ENCODE measurements at places on chromosomes 7 and 10.

DNA sequence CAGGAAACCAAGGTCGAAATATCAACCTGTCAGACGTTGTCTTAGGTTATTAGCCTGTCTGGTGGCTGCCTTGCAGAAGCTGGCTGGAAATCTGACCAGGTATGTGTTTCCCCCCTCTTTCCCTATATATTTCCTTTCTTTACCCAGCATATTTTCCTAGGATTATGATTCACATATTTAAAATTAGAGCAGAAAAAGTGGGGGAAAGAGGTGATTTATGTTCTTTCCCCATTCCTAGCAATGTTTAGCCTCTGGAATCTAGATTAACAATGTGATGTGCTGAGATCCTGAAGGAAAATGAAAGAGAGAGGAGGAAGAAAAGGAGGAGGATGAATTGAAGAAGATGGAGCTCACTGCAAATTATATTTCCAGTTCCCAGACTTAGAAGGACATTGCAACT lies 421.4 kb upstream of the AUTS2 start:
- DNase-seq = no peak

DNA sequence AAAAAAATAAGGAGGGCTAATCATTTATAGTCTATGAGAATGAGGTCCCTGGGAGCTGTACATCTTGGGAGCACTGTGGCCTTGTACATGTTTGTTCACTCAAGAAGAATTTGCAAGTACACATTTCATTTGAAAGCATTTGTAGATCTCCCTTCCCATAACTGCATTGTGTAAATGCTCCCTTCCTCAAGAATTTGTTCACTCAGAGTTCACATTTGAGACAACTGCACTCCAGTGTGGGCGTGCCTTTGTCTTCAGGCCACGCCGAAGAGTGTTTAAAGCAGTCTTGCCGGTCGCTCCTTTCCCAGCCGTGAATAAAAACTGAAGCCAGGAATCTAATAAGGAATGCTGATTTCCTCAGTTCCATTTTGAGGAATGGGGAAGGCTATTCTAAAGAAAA lies 291.1 kb upstream of the LYZL1 start:
- no peak for DNase-seq

- DNase-seq = no peak
Observed at GRCh38 chr7:136057509-136057908, 80.3 kb upstream of the MTPN start.

DNA sequence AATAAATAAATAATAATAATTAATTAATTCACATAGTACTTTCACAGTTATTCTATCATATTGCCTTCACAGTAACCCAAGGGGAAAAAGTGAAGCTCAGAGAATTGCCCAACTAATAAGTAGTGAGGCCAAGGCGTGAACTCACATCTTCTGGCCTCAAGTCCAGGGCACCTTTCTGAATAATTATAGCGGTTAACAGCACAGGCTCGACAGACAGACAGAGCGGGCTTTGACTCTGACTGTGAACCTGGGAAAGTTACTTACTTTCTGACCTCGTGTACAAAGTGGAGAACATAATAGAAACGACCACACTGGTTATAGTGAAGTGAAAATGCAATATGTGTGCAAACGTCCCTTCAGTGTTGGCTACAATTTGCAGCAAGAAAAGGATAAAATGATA lies 5.7 kb upstream of the SMKR1 start:
- no peak for DNase-seq

- no peak for DNase-seq
Observed at GRCh38 chr7:4144811-4145510, 537.1 kb upstream of the FOXK1 start.

- DNase-seq = no peak
Observed at GRCh38 chr10:76265441-76266113, 834.2 kb downstream of the LRMDA start.

DNA sequence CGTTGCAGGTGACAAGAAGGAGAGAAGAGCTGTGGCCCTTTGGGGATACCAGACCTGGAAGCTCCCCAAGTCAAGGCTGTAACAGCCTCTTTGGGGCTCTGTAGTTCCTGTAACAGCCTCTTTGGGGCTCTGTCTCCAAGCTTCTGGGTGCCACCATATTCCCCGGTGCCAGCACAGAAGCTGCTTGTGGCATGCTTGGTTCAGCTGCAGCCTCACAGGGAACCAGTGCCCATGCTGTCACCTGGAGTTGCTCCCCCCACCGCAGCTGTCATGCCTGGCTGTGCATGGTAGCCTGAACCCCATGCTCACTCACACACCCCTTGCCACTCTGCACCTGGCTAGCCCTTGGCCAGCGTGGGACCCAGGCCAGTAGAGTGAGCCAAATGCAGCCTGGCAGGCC lies 109.1 kb downstream of the ELAPOR2 start:
- no peak for DNase-seq

DNA sequence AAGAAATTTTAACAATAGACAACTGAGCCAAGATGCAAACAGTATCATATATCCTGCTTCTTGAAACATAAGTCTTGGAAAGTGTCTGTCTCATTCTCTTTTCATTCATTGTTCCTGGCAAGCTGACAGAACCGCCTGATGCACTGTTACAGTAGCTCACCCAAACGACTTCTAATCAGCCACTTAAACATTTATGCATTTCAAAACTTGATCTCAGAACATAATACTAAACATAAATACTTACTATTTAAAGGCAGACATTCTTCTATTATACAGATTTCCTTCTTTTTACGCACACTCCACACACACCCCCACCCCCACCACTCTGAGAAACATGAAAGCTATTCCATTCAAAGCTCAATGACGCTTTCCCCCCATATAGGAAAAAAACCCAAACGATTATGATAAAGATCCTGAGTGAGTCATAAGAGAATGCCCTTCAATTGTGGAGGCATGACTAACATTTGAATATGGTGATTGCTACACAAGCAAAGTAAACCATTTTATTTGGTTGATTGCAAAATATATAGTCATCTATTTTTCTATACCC lies 30.5 kb downstream of the SHTN1 start:
- no peak for DNase-seq

DNA sequence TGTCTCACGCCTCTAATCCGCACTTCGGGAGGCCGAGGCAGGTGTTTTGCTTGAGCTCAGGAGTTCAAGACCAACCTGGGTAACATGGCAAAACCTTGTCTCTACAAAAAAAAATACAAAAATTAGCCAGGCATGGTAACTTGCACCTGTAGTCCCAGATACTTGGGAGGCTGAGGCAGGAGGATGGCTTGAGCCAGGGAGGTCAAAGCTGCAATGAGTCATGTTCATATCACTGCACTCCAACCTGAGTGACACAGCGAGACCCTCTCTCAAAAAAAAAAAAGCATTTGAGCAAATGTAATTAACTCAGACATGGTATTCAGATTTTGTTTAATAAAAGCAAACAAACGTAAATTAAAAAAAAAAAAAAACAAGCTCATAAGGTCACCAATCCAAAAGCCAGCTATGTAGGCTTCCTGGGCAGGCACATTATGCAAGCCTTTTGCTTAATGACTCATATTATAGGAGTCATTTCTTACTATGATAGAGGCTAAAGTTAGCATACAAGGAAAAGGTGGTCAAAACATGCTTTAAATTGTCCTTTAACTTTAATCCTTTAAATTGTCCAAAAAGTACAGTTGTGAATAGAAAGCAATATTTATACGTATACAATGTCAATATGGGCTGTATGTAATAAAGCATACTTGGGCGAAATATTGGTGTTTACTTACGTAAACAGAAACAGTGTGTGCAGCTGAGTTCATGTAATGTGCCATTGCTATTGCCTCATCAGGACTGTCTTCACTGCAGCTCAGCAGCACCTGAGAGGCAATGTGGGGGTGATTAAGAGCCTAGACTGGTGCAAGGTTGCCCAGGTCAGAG lies 13.0 kb downstream of the AKR1D1 start:
- DNase-seq = no peak

DNA sequence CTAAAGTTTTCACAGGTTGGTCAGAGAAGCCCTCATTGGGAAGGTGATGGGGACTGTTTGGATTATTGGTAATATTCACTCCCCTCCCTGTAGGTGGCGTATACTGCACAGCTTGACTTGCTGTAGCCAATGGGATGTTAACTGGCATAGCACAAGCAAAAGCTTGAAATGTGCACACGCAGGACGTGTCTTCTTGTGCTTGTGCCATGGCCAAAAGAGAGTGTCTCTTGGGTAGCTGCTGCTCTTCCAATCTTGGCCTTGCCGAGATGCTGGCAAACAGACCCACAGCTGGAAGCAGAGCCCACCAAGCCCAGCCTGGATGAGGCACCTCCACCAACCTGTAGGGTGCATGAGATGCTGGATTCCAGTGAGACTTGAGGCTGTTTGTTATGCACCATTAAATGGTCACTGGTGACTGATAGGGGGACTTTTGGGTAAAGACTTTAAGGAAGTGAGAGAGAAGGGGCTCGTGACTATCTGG lies 266.0 kb downstream of the GRID1 start:
- DNase-seq = no peak

- no peak for DNase-seq
Observed at GRCh38 chr10:89837165-89838043, 136.0 kb downstream of the KIF20B start.

- no peak for DNase-seq
Observed at GRCh38 chr10:86522510-86522855, 891 bp upstream of the WAPL start.

DNA sequence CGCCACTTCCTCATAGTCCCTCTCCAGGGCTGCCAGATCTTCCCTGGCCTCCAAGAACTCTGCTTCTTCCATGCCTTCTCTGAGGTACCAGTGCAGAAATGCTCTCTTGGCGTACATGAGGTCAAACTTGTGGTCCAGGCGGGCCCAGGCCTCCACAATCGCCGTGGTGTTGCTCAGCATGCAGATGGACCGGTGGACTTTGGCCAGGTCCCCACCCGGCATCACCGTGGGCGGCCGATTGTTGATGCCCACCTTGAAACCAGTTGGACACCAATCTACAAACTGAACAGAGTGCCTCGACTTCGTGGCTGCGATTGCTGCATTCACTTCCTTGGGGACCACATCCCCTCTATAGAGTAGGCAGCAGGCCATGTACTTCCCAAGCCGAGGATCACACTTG lies 11.1 kb downstream of the TUBAL3 start:
- no peak for DNase-seq

- DNase-seq = no peak
Observed at GRCh38 chr7:32458025-32458424, 32.2 kb downstream of the LSM5 start.

DNA sequence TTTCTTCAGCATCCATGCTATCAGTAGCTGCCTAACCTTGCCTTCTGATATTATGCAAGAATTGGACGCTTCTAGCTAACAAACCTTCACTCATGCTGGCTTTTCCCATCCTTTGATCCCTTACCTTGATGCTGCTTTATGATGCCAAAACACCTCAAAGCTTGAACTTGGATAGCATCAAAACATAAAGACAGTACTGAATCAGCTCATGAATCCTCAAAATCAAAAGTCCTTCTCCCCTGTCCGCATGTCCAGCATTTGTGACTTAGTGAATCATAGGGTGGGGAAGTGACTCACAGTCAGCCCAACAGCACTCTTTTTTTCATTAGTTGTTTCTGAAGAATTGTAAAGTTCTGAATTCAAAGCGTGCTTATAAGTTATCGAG lies 89.5 kb upstream of the PIK3CG start:
- no peak for DNase-seq

GRCh38 chr10:58723966-58724365 lies 211.3 kb downstream of the BICC1 start:
- no peak for DNase-seq

GRCh38 chr10:118729641-118730258 lies 25.0 kb downstream of the CACUL1 start:
- no peak for DNase-seq

DNA sequence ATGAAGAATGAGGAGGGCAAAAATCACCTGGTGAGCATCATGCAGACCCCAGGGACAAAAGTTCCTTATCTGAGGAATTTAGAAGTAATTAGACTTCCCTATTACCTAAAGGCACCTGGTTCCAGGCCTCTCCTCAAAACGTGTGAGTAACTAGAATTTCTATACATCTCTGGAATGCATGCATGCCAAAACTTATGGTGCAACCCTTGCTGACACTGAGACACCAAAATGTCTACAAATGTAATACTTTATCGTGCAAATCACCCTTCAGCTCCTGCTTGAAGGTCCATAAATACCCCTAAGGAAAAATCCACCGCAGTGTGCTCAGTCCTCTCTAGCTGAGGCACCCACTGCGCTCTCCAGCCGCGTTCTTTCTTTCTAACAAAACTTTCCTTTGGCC lies 84.2 kb downstream of the PAXIP1 start:
- no peak for DNase-seq

DNA sequence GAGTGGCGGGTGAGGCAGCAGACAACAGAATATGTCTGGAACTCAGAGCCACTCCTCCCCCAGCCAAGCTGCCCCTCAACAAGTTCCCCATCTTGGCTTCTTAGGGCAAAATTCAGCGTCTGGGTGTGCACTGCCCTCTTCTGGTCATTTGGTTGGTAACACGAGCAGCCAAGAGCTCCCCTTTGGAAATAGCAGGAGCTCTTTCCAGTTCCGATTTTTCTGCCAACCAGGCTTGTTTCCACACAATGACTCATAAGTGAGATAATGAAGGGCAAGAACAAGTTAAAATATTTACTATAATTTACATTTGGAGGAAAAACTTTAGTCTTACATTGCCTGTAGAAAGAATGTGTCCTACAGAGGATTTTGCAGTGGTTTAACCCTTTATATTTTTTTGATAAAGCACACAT lies 70.5 kb downstream of the ADCYAP1R1 start:
- peak; percentile 8 for DNase-seq

- DNase-seq = no peak
Observed at GRCh38 chr7:156074084-156074483, 261.8 kb upstream of the SHH start.

- no peak for DNase-seq
Observed at GRCh38 chr7:30911561-30911969, at the start of gene AQP1. Gene AQP1 (plus strand): TSS chr7:30911853. CDS start chr7:30911910, 57 bp downstream.

GRCh38 chr10:118214776-118215175 lies 127.3 kb downstream of the FAM204A start:
- no peak for DNase-seq

GRCh38 chr10:116730464-116731260 lies 11.7 kb downstream of the HSPA12A start:
- DNase-seq = no peak

DNA sequence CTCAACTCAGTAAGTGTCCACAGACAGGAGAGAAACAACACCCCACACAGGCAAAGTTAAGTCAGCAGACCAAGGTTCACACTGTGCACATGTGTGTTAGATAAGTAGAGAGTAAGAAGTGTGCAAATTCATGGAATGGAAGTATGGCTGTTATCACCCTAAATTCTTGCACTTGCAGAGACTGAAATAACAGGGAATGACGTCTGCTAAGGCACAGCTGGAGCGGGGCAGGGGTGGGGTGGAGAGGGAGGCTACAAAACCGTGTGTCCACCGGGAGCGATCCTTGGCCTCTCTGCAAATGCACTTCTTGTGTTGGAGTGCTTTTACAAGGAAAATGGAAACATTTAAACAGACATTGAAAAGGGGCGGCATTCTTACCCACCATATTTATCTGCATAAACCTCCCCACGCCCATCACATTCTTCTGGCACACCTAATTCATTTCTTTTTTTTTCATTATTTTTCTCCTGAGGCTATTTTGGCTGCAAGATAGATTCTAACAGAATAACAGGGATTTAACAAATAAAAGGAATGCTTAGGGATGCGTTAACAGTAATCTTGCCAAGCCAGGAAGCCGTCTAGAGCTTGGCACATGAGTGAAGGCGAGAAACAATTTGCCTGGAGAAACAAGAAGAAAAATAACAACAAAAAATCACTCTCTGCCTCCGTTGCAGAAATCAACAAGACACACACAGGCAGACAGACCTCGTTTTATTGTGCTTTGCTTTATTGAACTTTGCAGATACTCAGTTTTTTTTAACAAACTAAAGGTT lies 30.1 kb downstream of the TNS3 start:
- DNase-seq = no peak

Measured in stimulated activated CD4-positive, alpha-beta T cell treated with anti-CD3 and anti-CD28 coated beads, Interleukin-1b, Interleukin-23, amount 100 ng/mL, for 24 hours (primary cell).